ENCODE measurements at places on chromosomes 12 and 14. TPM values are rescaled to one million over a fixed set of nuclear protein-coding genes. Genes with fewer than 3 reads are reported as not detected.
A peak's percentile ranks its signal among the peaks of the same experiment; 100 is the strongest.

DNA sequence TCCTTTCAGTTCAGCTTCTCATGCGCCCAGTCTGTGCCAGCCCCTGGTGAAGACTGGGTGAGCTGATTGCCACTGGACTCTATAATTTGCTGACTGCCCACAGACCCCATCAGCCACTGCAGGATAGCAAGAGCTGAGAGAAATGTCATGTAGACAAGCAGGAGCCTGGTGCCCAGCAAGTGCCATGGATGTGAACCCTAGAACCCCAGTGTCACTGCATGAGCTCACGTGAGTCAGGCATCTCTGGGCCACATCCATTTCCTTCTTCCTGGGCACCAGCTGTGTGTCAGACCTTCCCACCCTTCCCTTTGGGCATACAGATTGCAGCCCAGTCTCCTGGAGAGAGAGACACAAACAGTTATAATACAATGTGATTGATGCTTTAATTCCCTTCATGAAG lies 73.8 kb downstream of the NTF3 start:
- no peaks in the 10 kb centered on the region for H3K36me3 ChIP-seq
- DNase-seq = no peak
- H3K4me1 ChIP-seq = no peaks in the 10 kb centered on the region
- no peak overlapping the region for H3K27ac ChIP-seq

The IPO4 gene
- 24.5 TPM for total RNA-seq

The ART4 gene
- total RNA-seq = not detected

DNA sequence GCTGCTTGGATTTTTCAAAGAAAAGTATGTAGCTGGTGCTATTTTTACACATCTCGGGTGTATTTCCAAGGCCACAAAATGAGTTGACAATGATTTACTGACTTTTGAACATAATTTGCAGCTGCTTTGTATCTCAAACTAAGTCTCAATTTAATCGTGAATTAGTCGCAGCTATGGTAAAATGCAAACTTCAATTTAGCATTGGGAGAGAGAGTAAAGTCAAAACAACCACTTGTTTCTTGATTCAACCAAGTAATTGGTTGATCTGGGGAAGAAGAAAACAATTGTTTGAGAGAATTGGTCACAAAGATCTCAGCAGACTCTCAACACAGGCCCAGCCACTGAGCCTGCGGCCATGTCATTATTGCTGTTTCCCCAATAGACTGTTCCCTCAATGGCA lies 75.0 kb upstream of the DYRK2 start:
- no peak overlapping the region for H3K4me3 ChIP-seq
- no peaks in the 10 kb centered on the region for H3K27me3 ChIP-seq
- peaks cover 12% of the 10 kb centered on the region for H3K4me1 ChIP-seq
- no peak overlapping the region for H3K27ac ChIP-seq
- DNase-seq = no peak

- peaks cover 23% of the 10 kb centered on the region for H3K4me1 ChIP-seq
- H3K27ac ChIP-seq = no peak overlapping the region
- no peaks in the 10 kb centered on the region for H3K36me3 ChIP-seq
- no peaks in the 10 kb centered on the region for H3K27me3 ChIP-seq
- DNase-seq = peak; percentile 10
- no peak overlapping the region for H3K4me3 ChIP-seq
Measured at GRCh38 chr12:64571411-64571810, 38.9 kb upstream of the RASSF3 start.

DNA sequence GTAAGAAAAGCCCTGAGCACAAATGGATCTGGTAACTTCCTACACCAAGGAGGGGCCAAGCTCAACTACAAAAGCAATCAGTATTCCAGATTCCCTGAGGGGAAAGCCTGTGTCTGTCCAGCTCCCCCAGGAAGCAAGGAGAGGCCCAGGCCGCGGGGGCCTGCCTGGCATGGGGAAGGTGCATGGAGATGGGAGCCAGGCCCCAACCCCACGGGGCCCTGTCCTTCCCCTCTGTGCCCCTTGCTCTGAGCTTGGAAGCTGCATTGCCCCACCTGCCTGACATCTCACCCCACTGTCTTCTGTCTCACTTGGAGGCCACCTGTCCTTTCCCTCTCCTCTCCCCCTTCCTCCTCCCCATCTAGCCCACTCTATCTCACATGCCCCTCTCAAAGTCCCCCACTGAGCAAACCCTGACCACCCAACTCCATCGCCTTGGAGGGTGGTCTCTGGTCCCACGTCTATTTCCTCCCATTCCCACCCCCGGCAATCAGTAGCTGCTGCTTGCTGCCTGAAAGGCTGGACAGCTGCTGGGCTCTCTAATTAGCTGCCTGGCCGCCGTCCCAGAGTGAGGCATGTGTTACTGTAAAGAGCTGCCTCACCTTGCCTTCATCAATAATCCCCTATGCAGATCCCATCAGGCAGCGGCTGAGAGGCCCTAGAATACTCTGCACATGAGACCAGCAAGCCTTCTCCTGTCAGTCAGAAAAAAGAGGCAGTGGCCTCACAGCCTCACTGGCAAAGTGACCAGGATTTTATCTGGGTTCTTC lies 3.4 kb upstream of the TMEM229B start:
- H3K27ac ChIP-seq = no peak overlapping the region
- H3K4me3 ChIP-seq = no peak overlapping the region
- DNase-seq = no peak
- no peaks in the 10 kb centered on the region for H3K36me3 ChIP-seq
- H3K4me1 ChIP-seq = peaks cover 19% of the 10 kb centered on the region

- DNase-seq = no peak
- H3K4me1 ChIP-seq = no peaks in the 10 kb centered on the region
- H3K4me3 ChIP-seq = no peak overlapping the region
- H3K36me3 ChIP-seq = no peaks in the 10 kb centered on the region
Measured at GRCh38 chr14:64349741-64350490, 38.2 kb upstream of the MTHFD1 start.

- H3K4me3 ChIP-seq = no peak overlapping the region
- no peak overlapping the region for H3K27ac ChIP-seq
- H3K4me1 ChIP-seq = peaks cover 2% of the 10 kb centered on the region
- H3K27me3 ChIP-seq = no peaks in the 10 kb centered on the region
- DNase-seq = no peak
Measured at GRCh38 chr14:65297744-65298143, 114.8 kb upstream of the FUT8 start.

DNA sequence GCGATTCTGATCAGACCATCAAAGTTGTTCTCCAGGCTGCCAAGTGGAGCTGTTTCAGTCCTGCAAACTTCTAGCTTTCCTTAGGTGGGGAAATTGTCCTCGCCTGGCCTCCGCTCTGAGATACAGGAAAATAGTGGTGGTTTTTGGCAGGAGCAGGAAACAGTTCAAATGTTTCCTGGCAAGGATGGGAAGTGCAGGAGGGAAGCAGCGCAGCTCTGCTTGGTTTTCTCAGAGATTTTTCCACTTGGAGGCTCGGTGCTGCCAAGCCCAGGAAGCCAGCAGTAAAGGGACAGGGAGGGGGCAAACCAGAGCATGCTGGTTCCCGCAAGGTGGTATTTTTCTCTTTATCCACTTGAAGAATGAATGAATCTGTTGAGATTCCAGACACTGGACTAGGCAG lies 17.0 kb downstream of the TMEM63C start:
- H3K27ac ChIP-seq = no peak overlapping the region
- no peaks in the 10 kb centered on the region for H3K36me3 ChIP-seq
- no peaks in the 10 kb centered on the region for H3K4me1 ChIP-seq
- no peaks in the 10 kb centered on the region for H3K27me3 ChIP-seq
- DNase-seq = no peak

DNA sequence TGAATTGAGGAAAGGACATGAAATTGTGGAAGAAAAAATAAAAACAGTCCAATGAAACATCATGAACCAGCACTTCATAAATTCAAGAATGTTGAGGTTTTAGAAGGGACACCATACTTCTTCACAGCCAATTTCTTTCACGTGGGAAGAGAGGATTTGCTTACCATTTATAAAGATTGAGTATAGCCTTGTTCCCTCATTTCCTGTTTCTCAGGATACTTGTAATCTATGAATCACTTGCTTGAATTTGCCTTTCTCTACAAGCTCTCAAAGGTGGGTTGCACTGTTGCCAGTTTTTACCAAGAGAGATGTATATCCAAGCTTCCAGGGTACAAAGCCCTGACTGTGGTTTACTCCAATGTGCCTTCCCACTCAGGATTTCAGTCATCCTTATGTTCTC lies 116.1 kb downstream of the DUSP6 start:
- H3K27ac ChIP-seq = no peak overlapping the region

The AQP2 gene
- total RNA-seq = not detected

The CRACR2A gene
- total RNA-seq = 39.5 TPM

The GPR65 gene
- 12.4 TPM for total RNA-seq

DNA sequence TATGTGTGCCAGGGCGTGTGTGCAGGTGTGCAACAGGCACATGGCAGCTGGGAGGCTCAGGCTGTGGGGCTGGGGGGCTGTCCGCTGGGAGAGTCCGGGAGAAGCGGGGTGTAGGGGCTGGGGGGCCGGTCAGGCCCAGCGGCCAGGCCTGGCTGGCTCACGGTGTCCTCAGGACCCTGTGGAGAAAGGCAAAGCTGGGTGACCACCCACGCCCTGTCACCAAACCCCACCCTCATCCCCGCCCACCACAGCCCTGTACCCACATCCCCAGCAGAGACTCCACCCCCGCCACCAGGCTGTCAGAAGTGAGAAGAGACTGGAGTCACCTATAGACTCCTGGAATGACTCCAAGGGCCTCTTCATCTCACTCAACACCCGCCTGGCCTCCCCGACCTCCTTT lies 85.3 kb downstream of the SCARB1 start:
- peaks cover 6% of the 10 kb centered on the region for H3K4me1 ChIP-seq
- no peaks in the 10 kb centered on the region for H3K36me3 ChIP-seq
- H3K4me3 ChIP-seq = no peak overlapping the region
- H3K27ac ChIP-seq = no peak overlapping the region

DNA sequence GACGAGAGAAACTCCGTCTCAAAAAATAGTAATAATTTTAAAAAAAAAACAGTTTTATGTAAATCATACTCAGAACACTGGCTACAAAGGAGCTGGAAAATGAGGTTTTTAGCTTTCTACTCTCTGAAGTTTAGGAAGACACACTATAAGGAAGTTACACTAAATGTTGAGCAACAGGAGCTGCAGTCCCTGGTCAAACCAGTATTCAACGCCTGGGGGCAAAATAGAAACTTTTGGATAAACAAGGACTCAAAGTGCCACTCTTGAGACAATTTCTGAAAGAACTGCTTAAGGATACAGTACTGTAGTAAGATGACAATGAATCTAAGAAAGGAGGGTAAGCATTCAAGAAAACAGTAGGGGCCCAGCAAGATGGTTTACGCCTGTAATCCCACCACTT lies 29.3 kb downstream of the ACTR6 start:
- no peaks in the 10 kb centered on the region for H3K36me3 ChIP-seq
- H3K4me1 ChIP-seq = no peaks in the 10 kb centered on the region
- DNase-seq = no peak
- no peaks in the 10 kb centered on the region for H3K27me3 ChIP-seq
- no peak overlapping the region for H3K27ac ChIP-seq

GRCh38 chr14:74444866-74445265 lies 18.9 kb upstream of the SYNDIG1L start:
- no peak overlapping the region for H3K4me3 ChIP-seq
- H3K27ac ChIP-seq = no peak overlapping the region
- H3K27me3 ChIP-seq = no peaks in the 10 kb centered on the region
- no peaks in the 10 kb centered on the region for H3K36me3 ChIP-seq
- DNase-seq = no peak
- H3K4me1 ChIP-seq = no peaks in the 10 kb centered on the region

The KRT72 gene
- total RNA-seq = 44.4 TPM

GRCh38 chr12:27467641-27468040 lies 21.1 kb downstream of the SMCO2 start:
- DNase-seq = no peak
- no peaks in the 10 kb centered on the region for H3K36me3 ChIP-seq
- no peak overlapping the region for H3K4me3 ChIP-seq
- H3K27ac ChIP-seq = no peak overlapping the region
- H3K4me1 ChIP-seq = peaks cover 4% of the 10 kb centered on the region

- no peaks in the 10 kb centered on the region for H3K36me3 ChIP-seq
- no peak overlapping the region for H3K4me3 ChIP-seq
- no peaks in the 10 kb centered on the region for H3K27me3 ChIP-seq
- H3K27ac ChIP-seq = no peak overlapping the region
Measured at GRCh38 chr12:130916241-130916911, 37.3 kb upstream of the ADGRD1 start.

- no peak overlapping the region for H3K27ac ChIP-seq
- H3K4me1 ChIP-seq = no peaks in the 10 kb centered on the region
- H3K4me3 ChIP-seq = no peak overlapping the region
- H3K36me3 ChIP-seq = no peaks in the 10 kb centered on the region
Measured at GRCh38 chr12:98121963-98122362, 393.4 kb upstream of the TMPO start.

The TMTC1 gene
- total RNA-seq = 2.8 TPM

DNA sequence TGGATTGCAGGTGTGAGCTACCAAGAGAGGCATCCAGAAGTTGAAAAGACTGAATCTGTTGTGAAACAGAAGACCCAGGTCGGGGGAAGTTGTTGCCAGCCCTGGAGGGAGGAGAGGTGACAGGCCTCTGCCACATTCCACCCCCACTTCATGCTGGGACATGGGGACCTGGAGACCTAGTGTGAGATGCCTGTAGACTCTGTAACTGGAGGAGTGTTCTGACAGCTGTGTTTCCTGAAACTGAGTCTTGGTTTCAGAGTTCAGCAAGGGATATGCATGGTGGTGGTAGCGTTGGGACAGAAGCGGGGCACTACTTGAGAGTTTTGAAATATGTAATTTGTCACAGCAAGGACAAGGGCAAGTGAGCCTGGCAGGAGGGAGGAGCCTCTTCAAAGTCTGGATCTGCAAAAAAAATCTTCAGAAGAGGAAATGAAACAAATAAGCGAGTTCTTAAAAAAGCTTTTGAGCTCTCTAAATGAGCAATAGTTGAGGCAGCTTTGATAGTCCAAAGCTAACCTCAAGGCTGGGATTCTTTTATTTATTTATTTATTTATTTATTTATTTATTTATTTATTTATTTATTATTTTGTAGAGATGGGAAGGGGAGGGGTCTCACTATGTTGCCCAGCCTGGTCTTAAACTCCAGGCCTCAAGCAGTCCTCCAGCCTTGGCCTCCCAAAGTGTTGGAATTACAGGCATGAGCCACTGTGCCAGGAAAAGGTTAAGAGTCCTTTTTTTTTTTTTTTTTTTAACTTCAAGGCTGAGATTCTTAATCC lies 58.9 kb upstream of the EEA1 start:
- no peak overlapping the region for H3K27ac ChIP-seq
- H3K27me3 ChIP-seq = no peaks in the 10 kb centered on the region
- DNase-seq = peak; percentile 13
- no peak overlapping the region for H3K4me3 ChIP-seq

The LRP1-AS gene
- not detected for total RNA-seq

DNA sequence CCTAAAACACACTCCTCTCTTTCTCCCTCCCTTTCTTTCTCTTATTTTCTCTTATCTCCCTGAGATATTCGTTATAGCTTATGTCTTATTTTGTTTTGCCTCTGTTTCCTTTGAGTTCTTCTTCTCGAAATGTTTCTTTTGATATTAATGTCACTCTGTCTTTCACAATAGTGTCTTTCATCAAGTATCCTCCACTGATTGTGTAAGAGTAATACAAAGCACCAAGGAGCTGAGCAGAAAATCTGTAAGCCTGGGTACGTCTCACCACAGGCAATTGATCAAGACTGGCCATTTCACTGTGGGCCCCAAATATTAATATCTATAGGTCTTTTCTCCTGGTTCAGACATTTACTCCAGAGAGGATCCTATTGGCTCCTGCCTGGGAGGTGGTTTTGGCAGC lies 4.8 kb upstream of the LYZ start:
- H3K4me3 ChIP-seq = no peak overlapping the region
- no peaks in the 10 kb centered on the region for H3K27me3 ChIP-seq
- H3K4me1 ChIP-seq = no peaks in the 10 kb centered on the region
- H3K36me3 ChIP-seq = no peaks in the 10 kb centered on the region
- no peak overlapping the region for H3K27ac ChIP-seq

The DDX47 gene
- 71.6 TPM for total RNA-seq

All from naive thymus-derived CD4-positive, alpha-beta T cell (primary cell).